ENCODE measurements at places on chromosomes 16 and 17.

DNA sequence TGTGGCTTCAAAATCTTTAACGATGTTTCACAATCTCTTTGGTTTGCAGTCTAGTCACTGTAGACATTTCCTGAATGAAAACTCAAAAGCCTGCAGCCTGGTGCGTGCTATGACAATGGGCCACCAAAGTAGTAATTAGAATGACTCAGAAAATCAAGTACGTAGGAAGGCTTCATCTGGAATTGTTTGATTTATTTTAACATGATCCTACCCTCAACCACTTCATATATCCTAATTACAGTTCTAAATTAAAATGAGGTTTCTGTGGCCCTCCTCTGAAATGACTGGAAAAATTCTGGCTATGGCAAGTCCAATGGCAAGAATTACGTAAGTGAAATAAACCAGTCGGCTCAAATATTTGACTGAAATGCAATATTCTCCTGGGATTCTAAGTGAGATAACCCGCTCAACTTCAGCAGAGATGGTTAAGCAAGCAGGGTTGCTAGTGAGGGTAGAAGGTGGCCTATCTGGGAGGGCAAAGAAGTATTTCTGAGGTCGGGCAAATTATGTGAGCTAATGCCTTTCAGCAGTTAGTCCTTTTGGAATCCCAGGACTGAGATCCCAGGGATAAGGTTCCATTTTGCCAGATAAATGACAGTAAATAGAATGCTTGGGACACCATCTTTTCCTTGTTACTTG lies 145.6 kb upstream of the MYOCD start:
- DNase-seq: no peak

GRCh38 chr16:63618896-63619485 lies 1502.9 kb downstream of the CDH11 start:
- no peak for DNase-seq

- no peak for DNase-seq
Measured at GRCh38 chr16:9270941-9271340, 179.5 kb downstream of the HAPSTR1 start.

DNA sequence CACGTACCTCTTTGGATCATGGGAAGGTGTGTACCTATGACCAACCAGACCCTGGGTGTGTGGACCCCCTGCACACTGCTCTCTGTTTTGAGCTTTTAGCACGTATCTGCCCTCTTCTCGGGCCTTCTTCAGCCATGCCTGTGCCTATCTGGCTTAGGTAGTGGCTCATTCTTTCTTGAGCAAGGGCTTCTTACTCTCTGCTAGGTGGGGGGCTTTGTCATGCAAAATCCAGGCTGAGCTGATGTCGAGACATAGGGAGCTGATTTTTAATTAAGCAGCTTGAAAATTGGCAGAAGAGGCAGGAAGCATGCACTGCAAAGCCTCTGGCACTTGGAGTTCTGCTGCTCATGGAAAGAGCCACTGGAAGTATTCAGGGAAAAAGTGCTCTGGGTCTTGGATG lies 181.6 kb upstream of the IRX6 start:
- no peak for DNase-seq

GRCh38 chr17:11303773-11304394 lies 62.9 kb downstream of the SHISA6 start:
- no peak for DNase-seq

- DNase-seq: peak; percentile 34
Measured at GRCh38 chr16:62225675-62226074, 189.4 kb upstream of the CDH8 start.

DNA sequence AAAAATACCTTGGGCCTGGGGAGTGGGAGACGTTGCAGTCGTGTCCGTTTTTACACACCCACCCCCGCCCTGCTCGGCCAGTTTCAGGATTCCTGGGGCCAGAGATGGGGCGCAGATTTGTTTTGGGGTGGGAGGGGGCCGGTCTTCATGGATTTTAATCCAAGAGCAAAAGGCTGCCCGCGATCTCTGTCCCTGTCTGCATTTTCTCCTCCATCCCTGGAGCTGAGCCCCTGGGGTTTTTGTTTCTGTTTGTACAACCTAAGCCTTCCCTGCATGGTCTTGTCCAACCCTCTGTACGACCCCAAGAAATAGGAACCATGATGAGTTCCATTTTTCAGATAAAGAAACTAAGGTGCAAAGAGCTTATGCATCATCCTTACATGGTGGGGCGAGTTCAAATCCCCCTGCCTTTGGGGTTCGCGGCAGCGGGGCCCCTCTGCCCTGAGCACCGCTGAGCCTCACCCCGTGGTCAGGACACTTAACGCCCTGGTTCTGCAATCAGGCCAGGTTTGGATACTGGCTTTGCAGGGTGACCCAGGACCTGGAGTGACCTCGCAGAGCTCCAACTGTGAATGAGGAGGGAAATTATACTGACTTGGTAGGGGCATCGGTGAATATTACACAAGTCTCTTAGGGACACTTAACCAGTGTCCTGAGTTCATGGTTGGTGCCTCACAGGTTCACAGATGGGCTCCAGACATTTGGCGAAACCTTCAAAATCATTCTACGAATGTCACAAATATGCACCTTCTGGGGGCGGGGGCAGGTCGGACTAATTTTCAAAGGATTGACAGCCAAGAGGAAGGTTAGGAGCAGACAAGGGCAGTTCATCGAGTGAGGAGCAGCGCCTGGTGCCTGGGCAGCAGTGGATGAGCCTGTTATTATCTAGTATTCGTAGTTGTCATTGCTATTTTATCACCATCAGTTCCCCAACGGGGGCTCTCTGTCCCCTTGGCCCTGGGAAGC lies 4.1 kb upstream of the FOXF1 start:
- DNase-seq: no peak

DNA sequence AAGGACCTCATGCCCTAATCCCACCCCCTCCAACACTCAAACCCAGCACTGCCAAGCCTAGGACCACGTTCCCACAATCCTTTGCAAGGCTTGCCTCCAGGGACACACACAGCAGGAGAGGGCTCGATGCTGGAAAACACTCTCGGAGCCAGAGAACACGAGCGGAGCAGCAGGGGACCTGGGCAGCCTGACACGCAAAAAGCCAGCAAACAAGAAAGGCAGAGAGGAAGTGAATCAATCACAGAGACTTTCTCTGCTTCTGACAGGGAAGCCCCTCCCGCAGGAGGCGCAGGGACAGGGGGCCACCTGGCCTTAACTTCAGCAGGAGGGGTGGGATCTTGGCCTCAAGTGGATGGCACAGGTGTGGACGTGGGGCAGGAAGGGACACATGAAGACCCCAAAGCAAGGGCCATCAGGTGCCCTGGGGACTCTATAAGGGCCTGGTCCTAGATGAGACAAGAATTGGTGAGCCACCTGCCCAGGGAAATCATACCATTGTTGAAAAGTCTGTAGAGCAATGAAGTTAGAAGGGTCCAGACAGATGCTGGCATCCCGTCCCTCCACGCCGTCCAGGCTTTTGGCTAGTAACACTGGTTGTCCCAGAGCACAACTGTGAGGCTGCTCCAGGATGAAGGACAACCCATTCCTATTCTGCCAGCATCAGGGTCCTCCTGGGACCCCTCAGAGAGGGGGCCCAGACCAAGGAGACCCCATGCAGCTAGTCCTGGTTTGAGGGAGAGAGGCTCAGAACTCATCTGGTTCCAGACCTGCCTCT lies 2.2 kb downstream of the SDK2 start:
- no peak for DNase-seq

Measured in SK-N-DZ (cell line).